Brain (organoid and tissue), 16 donors: ENCODE measurements at places on chromosomes 5 and 9. TPM values are rescaled to one million over a fixed set of nuclear protein-coding genes. Genes with fewer than 3 reads are reported as not detected.

Gene SPOCK1
- 134 TPM for polyA plus RNA-seq

Gene CREB3
- 82.7 TPM for polyA plus RNA-seq

Gene NEUROG1
- polyA plus RNA-seq, result 22.3 TPM

Gene SPAG8
- polyA plus RNA-seq, result 3.3 TPM

Gene GOLGA2
- polyA plus RNA-seq, result 78.8 TPM

Gene HTR1A
- 0.24 TPM for polyA plus RNA-seq

Gene ISL1
- polyA plus RNA-seq, result 156 TPM

Gene CETN3
- polyA plus RNA-seq, result 25.4 TPM

Gene BTNL3
- not detected for polyA plus RNA-seq

Gene PPP6C
- 53.5 TPM for polyA plus RNA-seq

Gene PPWD1
- polyA plus RNA-seq, result 7.2 TPM

Gene CARTPT
- polyA plus RNA-seq, result 7.9 TPM

Gene TMEM252
- not detected for polyA plus RNA-seq

Gene SLC30A5
- 16.3 TPM for polyA plus RNA-seq

Gene CDO1
- polyA plus RNA-seq, result 8.0 TPM

Gene SPINK14
- not detected for polyA plus RNA-seq

Gene COL5A1
- 1.6 TPM for polyA plus RNA-seq

Gene SLCO4C1
- polyA plus RNA-seq, result 0.12 TPM

Gene IRX2
- 10.3 TPM for polyA plus RNA-seq

Gene FOXI1
- polyA plus RNA-seq, result 1.3 TPM

Gene C5orf58
- not detected for polyA plus RNA-seq

Gene PCDHGA8
- polyA plus RNA-seq, result 0.12 TPM

Gene FCN2
- polyA plus RNA-seq, result not detected

Gene GABRA6
- not detected for polyA plus RNA-seq

Gene SPATA6L
- polyA plus RNA-seq, result 1.0 TPM

Gene TXNDC8
- not detected for polyA plus RNA-seq

Gene PFDN1
- 92.3 TPM for polyA plus RNA-seq

Gene HSPB3
- polyA plus RNA-seq, result 1.1 TPM

Gene C8G
- not detected for polyA plus RNA-seq

Gene PRDM9
- not detected for polyA plus RNA-seq

Gene SMIM32
- 1.8 TPM for polyA plus RNA-seq

Gene SLC1A1
- polyA plus RNA-seq, result 4.6 TPM

Gene ZDHHC11B
- polyA plus RNA-seq, result 5.1 TPM

Gene SCGB3A2
- not detected for polyA plus RNA-seq

Gene ERAP2
- 5.7 TPM for polyA plus RNA-seq

Gene SLC34A3
- polyA plus RNA-seq, result not detected

Gene SLC36A2
- polyA plus RNA-seq, result not detected

Gene PTGS1
- 1.4 TPM for polyA plus RNA-seq

Gene TIGD6
- 5.6 TPM for polyA plus RNA-seq

Gene IFNA2
- polyA plus RNA-seq, result not detected

Gene PLEKHG4B
- 23.0 TPM for polyA plus RNA-seq

Gene DRD1
- 0.44 TPM for polyA plus RNA-seq

Gene C9
- polyA plus RNA-seq, result not detected

Gene TMEM174
- polyA plus RNA-seq, result not detected
